ENCODE measurements at places on chromosomes 3 and 15. TPM values are rescaled to one million over a fixed set of nuclear protein-coding genes. Genes with fewer than 3 reads are reported as not detected.

Gene CLEC3B
- total RNA-seq: 1.5 TPM

DNA sequence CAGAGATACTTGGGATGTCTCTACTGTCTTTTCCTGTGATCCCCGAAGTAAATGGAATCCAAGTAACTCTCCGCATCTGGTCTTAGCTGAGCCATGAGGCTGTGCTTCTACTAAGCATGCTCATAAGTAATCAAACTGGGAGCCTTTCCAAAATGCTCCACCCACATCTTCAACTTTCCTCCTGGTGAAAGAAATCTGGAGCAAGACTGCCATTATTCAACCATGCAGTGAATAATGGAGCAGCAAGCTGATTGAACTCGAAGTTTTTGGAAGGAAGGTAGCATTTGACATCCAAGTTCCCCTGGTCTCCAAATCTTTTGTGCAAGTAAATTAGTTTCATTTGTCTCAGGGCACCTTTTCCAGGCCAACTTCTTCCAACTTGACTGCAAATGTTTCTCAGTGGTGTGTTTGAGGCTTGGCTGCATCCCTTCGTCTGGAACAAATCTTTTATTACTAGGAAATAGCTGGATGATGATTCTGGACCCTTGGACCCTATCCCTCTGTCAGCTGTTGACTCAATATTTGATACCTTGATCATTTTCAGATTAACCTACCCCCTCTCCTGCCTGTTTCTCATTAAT is 19.4 kb downstream of the GXYLT2 start:
- no peaks in the 10 kb centered on the region for H3K4me1 ChIP-seq
- no peaks in the 10 kb centered on the region for H3K27me3 ChIP-seq
- no peak for DNase-seq
- H3K4me3 ChIP-seq: no peak overlapping the region
- no peaks in the 10 kb centered on the region for H3K36me3 ChIP-seq

DNA sequence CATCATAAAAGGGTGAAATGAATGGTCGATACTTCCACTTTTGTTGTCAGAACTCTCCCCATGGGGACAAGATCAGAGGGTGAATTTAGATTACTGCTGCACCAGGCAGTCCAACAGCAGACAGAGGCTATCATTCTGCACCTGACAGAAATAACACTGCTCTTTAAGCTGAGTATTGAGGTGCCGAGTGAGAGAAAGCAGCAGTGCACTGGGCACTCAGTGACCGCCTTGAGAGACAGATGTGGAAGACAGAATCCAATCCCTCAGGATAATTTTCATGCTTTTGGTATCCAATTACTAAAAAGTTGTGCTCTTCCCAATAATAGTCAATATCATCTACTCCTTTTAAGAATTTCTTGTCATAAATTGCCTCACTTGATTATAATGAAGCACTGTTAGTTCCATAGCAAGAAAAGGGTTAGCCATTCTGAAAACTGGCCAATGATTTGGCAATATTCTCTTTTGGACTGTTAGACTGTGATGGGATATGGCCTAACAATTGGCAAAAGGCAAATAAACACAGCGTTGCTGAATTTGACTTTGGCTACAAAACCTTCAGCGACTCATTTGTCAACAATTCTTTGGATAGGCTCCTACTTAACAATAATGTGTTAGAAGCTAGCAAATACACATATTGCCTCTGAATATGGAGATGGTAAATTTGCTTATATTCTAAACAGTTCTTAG is 5.5 kb downstream of the FGF7 start:
- no peaks in the 10 kb centered on the region for H3K36me3 ChIP-seq
- H3K27ac ChIP-seq: no peak overlapping the region
- H3K27me3 ChIP-seq: peaks cover 2% of the 10 kb centered on the region
- no peak overlapping the region for H3K4me3 ChIP-seq
- DNase-seq: no peak

Gene CFAP91
- total RNA-seq: 0.58 TPM

Gene WDR53
- 38.7 TPM for total RNA-seq

Gene SLITRK3
- total RNA-seq: not detected

Gene PDZRN3
- total RNA-seq: not detected

DNA sequence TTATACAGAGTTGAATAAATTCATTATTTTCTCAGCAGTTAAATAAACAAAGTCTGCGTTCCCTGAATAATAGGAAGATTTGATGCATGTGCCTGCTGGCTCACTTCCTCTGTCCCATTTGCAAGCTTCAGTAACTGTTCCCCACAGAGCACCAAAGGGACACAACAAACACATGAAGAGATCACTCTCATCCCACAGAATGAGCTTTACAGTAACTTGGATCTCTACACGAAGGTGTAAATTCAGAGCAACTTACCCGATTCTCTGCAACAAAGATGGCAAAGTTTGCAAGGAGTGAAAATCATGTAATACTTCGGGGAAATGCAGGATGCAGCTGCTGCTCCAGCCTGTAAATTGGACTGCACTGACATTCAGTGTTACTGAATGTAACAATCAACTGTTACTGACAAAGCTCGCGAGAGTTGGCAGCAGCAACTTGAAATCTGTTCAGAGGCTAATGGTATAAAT is at the start of gene BCHE:
Gene BCHE (minus strand): TSS at position 366 of the 468 bp plus-strand sequence. CDS start 6,390 bp downstream, outside the sequence.
- no peak for DNase-seq
- H3K27me3 ChIP-seq: no peaks in the 10 kb centered on the region
- no peaks in the 10 kb centered on the region for H3K36me3 ChIP-seq

Gene ATP13A5
- total RNA-seq: not detected

DNA sequence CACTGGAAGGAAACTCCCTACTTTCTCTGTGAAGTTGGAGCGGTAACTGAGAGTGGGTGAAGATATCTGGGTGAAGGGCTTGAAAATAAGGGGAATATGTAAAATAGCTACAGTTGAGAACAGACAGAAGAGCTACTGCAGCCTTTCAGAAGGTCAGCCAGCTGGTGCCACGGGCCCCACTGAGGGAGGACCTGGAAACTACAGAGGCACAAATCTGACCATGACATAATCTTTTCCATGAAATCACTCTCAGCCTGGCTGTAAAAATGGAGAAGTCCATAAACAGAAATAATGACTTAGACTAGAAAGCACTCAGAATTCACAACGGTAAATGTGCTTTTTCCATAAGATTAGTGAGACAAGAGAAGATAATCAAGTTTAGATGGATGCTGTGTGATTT is 46.4 kb downstream of the ST3GAL6 start:
- no peaks in the 10 kb centered on the region for H3K4me1 ChIP-seq
- H3K27me3 ChIP-seq: no peaks in the 10 kb centered on the region
- DNase-seq: no peak
- no peak overlapping the region for H3K4me3 ChIP-seq
- H3K27ac ChIP-seq: no peak overlapping the region
- H3K36me3 ChIP-seq: no peaks in the 10 kb centered on the region

- H3K27me3 ChIP-seq: peaks cover 8% of the 10 kb centered on the region
- no peak overlapping the region for H3K27ac ChIP-seq
- no peaks in the 10 kb centered on the region for H3K36me3 ChIP-seq
- H3K4me3 ChIP-seq: no peak overlapping the region
- no peaks in the 10 kb centered on the region for H3K4me1 ChIP-seq
Measured at GRCh38 chr3:140931016-140931454, 10.6 kb upstream of the SLC25A36 start.

DNA sequence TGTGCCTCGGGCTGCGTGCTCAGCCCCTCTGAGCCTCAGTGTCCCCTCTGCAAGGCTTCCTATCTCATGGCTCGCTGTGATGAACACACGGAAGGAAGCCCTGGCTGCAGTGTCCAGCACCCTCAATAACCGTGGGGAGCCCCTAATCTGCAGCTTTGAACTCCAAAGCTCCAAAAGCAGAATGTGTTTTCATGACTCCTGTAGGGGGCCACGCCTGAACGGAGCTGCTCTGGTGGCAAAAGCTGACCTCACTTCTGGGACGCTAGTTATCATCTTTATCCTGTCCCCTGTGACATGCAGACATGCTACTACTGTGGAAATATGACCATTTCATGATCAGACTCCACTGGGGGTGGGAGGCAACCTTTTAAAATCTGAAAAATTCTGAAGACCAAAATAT is 98.8 kb downstream of the SEC22A start:
- no peak overlapping the region for H3K27ac ChIP-seq
- H3K4me3 ChIP-seq: no peak overlapping the region
- no peak for DNase-seq
- no peaks in the 10 kb centered on the region for H3K36me3 ChIP-seq

- no peaks in the 10 kb centered on the region for H3K36me3 ChIP-seq
- no peak overlapping the region for H3K27ac ChIP-seq
- H3K27me3 ChIP-seq: peaks cover 4% of the 10 kb centered on the region
- peaks cover 5% of the 10 kb centered on the region for H3K4me1 ChIP-seq
- H3K4me3 ChIP-seq: no peak overlapping the region
- DNase-seq: no peak
Measured at GRCh38 chr3:124557433-124558232, 172.6 kb upstream of the UMPS start.

Gene DLL4
- total RNA-seq: not detected

- no peaks in the 10 kb centered on the region for H3K4me1 ChIP-seq
- H3K36me3 ChIP-seq: no peaks in the 10 kb centered on the region
- no peak for DNase-seq
Measured at GRCh38 chr15:76837474-76837873, 67.7 kb downstream of the SCAPER start.

- H3K27me3 ChIP-seq: no peaks in the 10 kb centered on the region
- H3K27ac ChIP-seq: peak within 1 kb of the TSS; percentile 40
- no peaks in the 10 kb centered on the region for H3K36me3 ChIP-seq
Measured at GRCh38 chr3:191328962-191329653, at the start of gene CCDC50. TSS of gene CCDC50 (plus strand) at chr3:191329394. CDS start at chr3:191329675, 281 bp downstream.

DNA sequence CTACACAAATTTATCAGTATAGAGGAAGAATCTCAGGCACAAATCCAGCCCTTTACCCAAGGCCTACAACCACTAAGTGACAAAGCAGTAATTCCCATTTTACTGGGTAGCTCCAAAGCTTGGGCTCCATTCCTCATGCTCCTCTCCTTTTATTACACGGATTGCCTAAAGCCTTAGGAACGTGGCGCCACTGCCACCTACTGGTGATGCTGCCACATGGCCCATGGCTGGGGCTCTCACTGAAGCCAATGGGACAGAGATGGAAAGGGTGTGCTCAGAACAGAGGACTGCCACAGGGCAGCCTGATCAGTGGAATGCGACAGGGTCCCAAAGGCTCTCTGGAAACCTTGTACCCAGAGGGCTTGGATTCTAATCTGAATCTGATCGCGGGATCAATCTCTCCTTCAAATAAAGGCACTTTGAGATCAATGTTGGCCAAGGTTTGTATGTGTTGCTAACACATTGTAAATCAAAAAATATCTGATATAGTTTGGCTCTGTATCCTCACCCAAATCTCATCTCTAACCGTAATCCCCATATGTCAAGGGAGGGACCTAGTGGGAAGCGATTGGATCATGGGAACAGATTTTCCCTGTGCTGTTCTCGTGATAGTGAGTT is 33.5 kb upstream of the LYZL4 start:
- H3K4me3 ChIP-seq: no peak overlapping the region
- no peaks in the 10 kb centered on the region for H3K36me3 ChIP-seq
- no peak overlapping the region for H3K27ac ChIP-seq

- no peaks in the 10 kb centered on the region for H3K36me3 ChIP-seq
- no peak overlapping the region for H3K4me3 ChIP-seq
- no peak for DNase-seq
- peaks cover 35% of the 10 kb centered on the region for H3K4me1 ChIP-seq
Measured at GRCh38 chr3:177341736-177342419, 144.6 kb upstream of the TBL1XR1 start.

GRCh38 chr15:75966073-75966472 is 46.2 kb downstream of the NRG4 start:
- no peaks in the 10 kb centered on the region for H3K27me3 ChIP-seq
- no peaks in the 10 kb centered on the region for H3K36me3 ChIP-seq
- DNase-seq: no peak
- no peak overlapping the region for H3K4me3 ChIP-seq
- no peaks in the 10 kb centered on the region for H3K4me1 ChIP-seq

DNA sequence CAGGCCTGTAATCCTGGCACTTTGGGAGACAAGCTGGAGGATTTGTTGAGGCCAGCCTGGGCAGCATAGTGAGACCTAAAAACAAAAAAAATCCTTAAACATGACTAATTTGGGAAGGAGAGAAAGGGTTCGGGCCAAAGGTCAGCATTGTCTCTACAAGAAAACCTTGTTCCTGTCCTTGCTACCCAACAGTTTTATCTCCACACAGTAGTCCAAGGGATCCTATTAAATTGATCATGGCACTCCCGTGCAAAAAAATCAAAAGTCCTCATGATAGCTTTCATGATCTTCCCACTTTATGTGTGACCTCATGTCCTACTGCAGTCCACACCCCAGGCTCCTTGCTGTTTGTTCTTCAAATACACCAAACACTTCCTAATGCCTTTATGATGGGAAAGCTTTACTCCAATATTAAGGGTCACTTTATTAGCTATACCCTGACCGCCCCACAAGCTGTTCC is 4.2 kb downstream of the RPL15 start:
- no peak for DNase-seq
- H3K27ac ChIP-seq: no peak overlapping the region
- H3K27me3 ChIP-seq: no peaks in the 10 kb centered on the region
- H3K4me3 ChIP-seq: no peak overlapping the region

- DNase-seq: no peak
- H3K27ac ChIP-seq: no peak overlapping the region
- H3K4me1 ChIP-seq: no peaks in the 10 kb centered on the region
- no peaks in the 10 kb centered on the region for H3K27me3 ChIP-seq
- peaks cover 3% of the 10 kb centered on the region for H3K36me3 ChIP-seq
- H3K4me3 ChIP-seq: no peak overlapping the region
Measured at GRCh38 chr3:32757618-32758374, 60.0 kb upstream of the TRIM71 start.

DNA sequence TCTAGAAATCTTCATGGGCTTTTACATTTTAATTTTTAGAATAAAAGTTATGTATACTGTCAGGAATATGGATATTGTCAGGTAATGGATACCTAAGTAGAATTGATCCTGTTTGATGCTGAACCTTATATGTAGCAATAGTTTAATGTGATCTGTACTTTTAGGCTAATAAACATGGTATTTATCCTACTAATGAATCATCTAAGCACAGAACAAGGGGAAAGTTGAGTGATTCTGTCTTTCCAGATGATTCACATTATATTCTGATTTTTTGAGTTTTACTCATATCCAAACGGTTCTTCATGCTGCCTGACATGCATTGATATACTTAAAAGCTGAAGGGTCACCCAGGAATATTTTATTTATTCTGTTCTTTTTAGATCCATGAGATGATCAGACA is 34.5 kb downstream of the FANCI start:
- no peaks in the 10 kb centered on the region for H3K27me3 ChIP-seq
- H3K4me1 ChIP-seq: no peaks in the 10 kb centered on the region
- no peak overlapping the region for H3K4me3 ChIP-seq
- no peak overlapping the region for H3K27ac ChIP-seq
- no peaks in the 10 kb centered on the region for H3K36me3 ChIP-seq

Gene BCL2A1
- 28.5 TPM for total RNA-seq
